ENCODE measurements at places on chromosomes 1 and 21. TPM values are rescaled to one million over a fixed set of nuclear protein-coding genes. Genes with fewer than 3 reads are reported as not detected.

GRCh38 chr21:19540287-19540686 lies 1136.7 kb upstream of the TMPRSS15 start:
- no peak for DNase-seq

- DNase-seq: no peak
Observed at GRCh38 chr1:156881663-156882062, 11.9 kb upstream of the PEAR1 start.

The COL8A2 gene
- total RNA-seq: 0.62 TPM

- DNase-seq: no peak
Observed at GRCh38 chr1:158998037-158998780, 11.5 kb upstream of the IFI16 start.

- DNase-seq: no peak
Observed at GRCh38 chr1:150146849-150147542, 2.7 kb upstream of the PLEKHO1 start.

- DNase-seq: no peak
Observed at GRCh38 chr1:24972221-24972914, 42.3 kb upstream of the RUNX3 start.

DNA sequence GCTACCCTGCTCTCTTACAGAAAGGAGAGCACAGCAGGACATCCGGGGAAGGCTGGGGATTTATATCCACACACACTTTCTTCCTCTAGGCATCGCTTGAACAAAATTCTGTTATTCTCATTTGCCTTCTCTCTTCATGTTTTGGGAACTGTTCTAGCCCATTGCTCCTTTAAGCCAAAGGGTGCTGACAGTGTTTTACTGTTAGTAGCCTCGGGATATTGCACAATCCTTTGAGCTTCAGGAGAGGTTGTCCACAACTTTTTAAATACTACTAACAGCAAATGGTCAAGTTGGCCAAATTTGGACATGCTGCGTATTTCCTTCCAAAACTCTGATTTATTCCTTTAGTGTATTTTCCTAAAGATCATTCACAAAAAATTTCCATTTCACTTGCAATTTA lies 579.2 kb upstream of the RGS18 start:
- no peak for DNase-seq

GRCh38 chr1:205351984-205352713 lies 4.6 kb downstream of the KLHDC8A start:
- DNase-seq: peak; percentile 51

DNA sequence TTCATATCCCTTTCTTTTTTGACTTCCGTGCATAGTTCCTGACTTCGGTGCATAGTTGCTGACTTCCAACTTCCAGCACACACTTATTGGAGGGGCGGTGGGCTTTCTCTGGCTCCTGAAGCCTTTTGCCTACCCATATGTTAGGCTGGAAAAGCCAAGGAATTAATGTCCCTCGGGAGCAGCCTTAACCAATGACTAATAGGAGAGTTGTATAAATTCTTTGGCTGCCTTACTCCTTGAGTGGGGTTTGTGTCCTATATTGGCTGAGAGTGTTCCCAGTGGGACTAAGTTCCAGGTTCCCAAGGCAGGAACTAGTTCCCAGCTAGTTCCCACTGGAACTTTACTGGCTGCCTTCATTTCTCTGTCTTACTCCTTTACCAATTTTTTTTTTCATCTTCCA lies 105.7 kb downstream of the ZNF326 start:
- DNase-seq: no peak

The OR6N2 gene
- not detected for total RNA-seq

DNA sequence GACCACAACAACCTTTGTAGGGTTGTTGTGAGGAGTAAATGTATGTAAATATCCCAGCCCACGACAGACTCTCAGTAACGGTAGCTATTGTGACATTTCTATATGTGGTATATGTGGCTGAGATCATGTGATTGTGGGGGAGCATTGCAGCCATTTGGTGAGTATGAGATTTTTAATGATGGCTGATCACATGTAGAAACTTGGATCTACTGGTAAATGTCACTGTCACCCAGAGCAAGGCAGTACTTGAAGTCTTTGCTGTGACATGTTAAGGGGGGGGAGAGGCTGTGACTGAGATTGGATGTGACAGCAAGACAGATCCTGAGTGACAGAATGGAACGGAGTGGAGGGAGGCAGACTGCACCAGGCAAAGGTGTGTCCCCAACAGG lies 23.9 kb upstream of the MEF2D start:
- no peak for DNase-seq

GRCh38 chr1:207313131-207313530 lies 8.3 kb upstream of the CD55 start:
- DNase-seq: no peak

GRCh38 chr1:29284961-29285560 lies 48.7 kb downstream of the PTPRU start:
- DNase-seq: no peak

The OR2L5 gene
- total RNA-seq: not detected

The SLC9C2 gene
- total RNA-seq: not detected

The NR0B2 gene
- total RNA-seq: not detected

The LRRC53 gene
- total RNA-seq: not detected

- DNase-seq: no peak
Observed at GRCh38 chr1:103267266-103267665, 158.9 kb upstream of the COL11A1 start.

DNA sequence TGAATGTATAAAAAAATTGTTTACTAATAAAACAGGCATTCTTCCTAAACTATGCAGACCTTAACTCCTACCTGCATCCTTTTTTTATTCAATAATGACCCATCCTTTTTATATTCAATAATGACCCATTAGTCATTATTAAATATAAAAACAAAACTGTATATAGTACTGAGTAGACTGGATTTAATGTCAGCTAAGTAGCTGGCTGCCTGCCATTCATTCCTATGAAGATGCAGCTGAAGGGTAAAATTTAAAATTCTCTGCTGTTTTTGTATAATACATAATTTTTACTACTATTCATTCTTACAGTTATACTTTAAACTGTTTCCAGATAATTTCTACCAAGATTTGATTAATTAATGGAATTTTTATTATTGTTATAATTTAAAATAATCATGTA lies 79.3 kb downstream of the DENND1B start:
- DNase-seq: no peak

The FAM177B gene
- total RNA-seq: not detected

DNA sequence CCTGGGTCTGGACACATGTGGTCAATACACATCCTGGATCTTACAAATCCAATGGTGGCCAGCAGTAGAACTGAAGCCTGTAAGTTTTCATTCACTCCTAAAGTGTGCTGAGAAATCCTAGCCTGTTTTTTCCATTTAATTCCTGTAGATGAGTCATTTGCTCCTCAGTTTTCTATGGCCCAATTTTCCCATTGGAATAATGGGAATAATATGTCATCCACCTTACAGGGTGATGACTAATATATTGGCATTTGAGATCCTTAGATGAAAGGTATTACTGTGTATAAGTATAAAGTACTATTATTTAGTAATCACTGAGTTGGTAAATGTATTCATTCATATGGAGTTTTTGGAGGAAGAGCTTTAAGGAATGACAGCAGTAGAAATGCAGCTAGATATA lies 89.7 kb upstream of the ADAR start:
- peak; percentile 26 for DNase-seq

GRCh38 chr1:89850844-89851415 lies 30.1 kb downstream of the LRRC8D start:
- DNase-seq: no peak

DNA sequence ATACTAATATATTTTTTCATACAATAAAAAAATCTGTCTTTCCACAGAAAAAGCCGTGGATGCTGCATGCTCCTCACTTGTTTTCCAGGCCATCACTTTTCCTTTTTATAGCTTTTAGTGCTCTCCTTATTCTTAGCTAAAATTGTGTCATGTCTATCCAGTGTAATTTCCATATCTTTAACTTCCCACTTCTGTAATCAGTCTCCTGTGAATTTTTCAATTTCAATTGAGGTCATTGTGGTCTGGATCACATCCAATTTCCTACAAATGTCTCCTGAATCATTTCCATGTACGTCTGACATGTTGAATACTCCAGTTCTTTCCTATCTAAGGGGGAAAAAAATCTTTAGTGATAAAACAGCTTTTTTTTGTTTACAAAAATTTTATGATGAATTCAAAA lies 838.2 kb upstream of the B3GALT2 start:
- peak; percentile 80 for DNase-seq

- no peak for DNase-seq
Observed at GRCh38 chr21:41442481-41443186, 16.6 kb downstream of the MX1 start.

DNA sequence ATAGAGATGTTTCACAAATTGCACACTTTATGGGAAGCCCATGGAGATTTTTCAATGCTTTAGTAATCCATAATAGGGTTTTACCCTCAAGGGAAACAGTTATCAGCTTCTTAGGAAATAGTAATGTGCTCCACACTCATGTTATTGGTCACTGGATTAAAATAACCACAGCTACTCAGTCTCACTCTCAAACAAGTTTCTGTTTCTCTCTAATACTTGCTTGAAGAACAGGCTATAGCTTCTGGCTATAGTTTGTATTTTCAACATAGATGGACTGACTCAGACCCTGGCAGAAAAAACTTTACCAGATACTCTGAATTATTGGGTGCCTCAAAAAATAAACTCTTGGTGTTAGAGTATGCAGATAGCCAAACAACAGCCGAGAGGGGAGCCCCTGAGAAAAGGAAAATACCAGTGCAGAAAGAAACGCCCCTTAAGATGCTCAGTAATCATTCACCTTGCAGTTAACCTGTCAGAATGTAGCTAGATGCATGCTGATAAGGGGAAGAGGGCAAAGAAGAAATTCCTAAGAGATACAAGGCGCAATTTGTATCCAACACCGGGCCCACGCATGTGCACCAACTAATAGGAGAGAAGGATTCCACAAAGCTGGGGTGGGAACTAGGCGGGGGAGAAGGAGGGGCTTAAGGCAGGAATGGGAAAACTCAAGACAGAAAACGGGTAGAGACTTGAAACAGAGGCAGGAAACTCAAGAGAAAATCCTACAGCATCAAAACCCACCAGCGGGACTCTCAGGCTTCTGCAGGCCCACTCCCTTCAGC lies 30.4 kb upstream of the PDE4B start:
- DNase-seq: no peak
